HS-27A (cell line): ENCODE measurements at places on chromosomes 13 and 19.

GRCh38 chr19:8908066-8908465 is 75.9 kb downstream of the MBD3L1 start:
- no peak for DNase-seq

GRCh38 chr13:101698400-101698799 is 245.9 kb downstream of the ITGBL1 start:
- no peak for DNase-seq

GRCh38 chr13:46367617-46368327 is 19.3 kb downstream of the RUBCNL start:
- no peak for DNase-seq

DNA sequence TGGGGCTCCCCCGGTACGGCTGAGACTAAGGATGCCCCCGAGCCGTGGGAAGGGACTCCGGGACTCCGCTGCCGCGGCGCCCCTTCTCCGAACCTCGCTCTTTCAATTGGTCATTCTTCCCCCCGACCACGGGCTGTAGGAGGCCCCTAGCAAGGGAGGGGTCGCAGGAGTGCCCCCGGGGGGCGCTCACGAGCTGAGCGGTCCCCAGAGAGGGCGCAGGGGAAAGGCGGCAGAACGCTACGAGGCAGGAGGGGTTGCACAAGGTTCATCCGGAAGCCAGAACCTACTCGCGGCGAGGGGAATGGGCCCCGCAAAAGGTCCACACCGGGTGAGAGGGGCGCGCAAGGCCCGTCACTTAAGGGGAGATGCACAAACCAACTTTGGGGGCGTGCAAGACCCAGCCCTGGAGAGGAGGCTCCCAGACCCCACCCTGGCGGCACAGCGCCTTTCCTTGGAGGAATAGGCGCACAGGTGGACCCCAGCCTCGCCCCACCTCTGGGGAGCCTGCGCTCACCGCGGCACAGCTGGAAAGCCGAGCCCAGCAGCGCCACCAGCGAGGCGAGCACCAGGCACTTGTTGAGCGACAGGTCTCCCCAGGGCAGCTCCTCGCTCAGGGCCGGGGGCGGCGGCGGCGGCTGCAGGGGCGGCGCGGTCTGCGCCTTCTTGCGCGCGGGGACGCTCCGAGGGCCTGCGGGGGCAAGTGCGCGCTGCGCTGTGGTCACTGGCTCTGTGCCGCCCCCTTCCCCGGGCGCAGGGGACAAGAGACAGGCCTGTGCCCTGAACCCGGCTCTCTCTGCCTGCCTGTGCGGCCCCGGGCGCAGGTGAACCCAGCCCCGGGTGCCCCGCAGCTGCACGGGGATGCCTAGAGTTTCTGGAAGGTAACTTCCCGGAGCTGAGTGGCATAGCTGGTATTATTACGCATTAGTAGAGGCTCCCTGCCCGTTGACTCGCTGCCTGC is 2.8 kb downstream of the JSRP1 start:
- no peak for DNase-seq

GRCh38 chr13:50225193-50226155 is 210.2 kb downstream of the KCNRG start:
- DNase-seq = no peak

DNA sequence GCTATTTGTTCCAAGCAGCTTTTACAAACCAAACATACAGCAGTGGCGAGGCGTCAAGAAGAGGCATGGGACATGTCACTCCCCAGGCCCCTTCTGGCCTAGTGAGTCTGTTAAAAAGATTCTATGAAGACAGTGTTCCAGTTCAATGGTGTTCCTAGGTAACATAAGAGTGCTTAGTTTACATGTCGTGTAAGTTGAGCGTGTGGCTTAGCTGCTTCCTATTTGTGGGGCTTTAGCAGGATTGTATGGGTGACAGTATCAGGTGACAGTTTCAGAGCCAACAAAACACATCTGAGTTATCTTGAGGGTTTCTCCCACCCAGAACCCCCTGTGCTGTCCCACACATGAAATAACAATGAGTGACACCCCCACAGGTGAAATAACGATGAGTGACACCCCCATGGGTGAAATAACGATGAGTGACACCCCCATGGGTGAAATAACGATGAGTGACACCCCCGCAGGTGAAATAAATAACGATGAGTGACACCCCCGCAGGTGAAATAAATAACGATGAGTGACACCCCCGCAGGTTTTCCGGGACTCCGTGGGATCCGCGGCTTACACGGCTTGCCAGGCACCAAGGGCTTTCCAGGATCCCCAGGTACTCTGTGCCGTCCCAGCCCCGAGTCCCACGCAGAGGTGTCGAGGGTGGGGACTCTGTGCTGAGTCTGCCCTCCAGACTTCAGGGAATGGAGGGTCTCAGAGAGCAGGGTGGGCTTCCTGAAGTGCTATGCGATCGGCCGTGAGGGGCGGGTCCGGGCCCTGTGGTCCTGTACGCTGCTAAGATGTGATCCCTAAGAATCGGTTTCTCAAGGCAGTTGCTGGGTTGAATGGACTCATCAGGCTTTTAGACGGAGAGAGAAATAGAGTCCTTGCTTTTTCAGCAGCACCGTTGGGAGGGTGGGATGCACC is 68.6 kb downstream of the RAB20 start:
- DNase-seq = no peak

DNA sequence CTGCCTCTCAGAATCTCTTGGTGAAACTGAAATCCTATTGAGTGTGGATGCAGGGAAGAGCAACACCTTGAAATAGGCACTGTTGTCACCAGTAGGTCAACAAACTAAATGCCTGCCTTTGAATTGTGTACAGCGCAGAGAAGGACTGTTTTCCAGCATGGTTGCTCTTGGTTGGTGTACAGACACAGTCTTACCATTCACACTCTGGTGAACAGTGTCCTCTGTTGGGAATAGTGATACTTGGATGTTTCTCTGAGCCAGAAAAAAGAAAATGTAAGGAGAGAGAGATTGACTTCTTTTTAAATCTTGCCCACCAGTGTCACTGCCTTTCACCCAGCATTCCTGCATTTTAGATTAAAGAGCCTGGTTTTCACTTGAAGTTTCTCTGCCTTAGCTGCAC is 179.7 kb downstream of the STK24 start:
- no peak for DNase-seq

DNA sequence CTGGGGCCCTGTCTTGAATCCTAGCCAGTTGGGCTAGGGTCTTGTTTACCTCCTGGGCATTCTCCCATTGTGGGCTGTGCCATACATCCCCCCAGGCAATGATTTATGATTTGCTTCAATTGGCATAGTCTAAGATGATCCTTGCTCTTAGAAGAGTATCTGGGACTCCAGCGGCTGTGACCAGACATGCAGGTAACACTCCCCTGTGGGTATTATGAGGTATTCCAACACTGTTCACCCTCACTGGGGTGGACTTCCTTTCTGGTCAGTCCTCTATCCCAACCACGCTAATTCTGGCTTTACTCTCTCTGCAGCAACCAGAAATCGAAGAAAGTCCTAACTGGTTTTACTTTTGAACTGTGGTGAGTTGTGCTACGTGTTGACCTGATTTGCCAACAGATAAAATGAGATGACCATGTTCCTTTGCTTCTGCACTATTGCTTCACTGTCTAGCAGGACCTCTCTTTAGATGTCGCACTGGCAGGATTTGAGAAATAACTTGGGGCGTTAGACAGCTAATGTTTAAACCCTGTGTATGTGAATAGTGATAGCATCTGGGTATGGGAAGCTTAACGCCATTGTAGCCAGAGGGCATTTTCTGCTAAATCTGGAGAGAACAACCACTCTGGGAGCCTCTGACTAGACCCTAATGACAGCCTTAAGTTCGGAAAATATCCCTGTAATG is 6.7 kb upstream of the LRCH1 start:
- no peak for DNase-seq

GRCh38 chr13:26257049-26257448 is 3.1 kb downstream of the CDK8 start:
- DNase-seq = no peak

GRCh38 chr13:65826657-65827056 is 1403.5 kb downstream of the PCDH9 start:
- DNase-seq = no peak

DNA sequence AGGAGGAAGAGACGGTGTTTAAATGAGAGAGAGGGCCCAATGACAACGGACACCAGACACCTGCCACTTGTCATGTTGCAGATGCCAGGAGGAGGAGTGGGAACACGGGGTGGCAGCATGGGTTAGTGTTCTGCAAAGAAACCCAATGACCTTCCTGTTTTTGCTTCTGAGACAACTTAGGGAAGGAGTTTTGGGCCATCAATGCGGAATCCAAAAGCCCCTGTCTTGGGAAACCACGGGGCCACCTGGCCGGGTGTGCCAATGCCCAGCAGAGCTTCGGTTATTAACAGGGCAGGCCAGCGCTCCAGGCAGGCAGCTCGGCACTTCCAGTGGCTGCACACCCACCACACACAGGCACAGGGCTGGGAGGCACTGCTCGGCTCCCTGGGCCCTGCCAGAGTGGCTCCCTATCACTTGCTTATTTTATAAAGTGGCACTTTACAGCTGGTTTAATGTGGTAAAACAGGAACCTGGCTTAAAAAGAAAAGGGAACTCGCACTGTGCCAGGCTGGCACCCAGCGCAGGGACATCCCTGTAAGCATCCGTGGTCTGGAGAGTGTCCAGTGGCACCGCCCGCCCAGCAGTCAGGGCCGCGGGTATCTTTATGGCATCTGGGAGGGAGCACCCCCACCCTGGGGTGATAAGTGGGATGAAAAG is 19.1 kb downstream of the ELL start:
- no peak for DNase-seq

DNA sequence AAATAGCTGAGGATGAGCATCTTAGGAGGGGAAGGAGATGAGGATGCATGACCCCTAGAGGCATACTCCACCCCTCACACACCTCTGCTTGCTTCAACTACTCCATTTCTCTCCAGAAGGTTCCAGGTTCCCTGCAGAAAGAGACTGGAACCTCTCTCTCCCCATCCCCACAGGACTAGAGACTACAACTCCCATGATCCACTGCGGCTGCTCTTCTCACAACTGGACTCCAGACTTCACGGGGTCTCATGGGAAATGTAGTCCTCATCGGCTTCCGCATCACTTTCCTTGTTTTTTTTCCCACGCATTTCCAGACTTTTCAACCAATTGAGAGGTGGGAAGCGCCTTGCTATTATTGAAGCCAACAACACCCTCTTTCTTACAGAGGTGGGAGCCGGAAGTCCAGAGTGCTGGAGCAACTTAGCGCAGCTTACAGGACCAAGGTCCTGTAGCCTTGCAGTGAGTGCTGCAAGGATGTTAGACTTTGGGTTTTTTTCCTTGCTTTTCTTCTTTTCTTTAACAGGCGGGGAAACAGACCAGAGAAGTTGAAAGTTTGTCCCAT is 13.9 kb upstream of the CACNG6 start:
- peak; percentile 75 for DNase-seq
